RWPE1 (cell line): ENCODE measurements at places on chromosomes 7 and 10.

- DNase-seq: no peak
These were observed 29.1 kb downstream of the ZC3HC1 start for GRCh38 chr7:130022115-130022514.

DNA sequence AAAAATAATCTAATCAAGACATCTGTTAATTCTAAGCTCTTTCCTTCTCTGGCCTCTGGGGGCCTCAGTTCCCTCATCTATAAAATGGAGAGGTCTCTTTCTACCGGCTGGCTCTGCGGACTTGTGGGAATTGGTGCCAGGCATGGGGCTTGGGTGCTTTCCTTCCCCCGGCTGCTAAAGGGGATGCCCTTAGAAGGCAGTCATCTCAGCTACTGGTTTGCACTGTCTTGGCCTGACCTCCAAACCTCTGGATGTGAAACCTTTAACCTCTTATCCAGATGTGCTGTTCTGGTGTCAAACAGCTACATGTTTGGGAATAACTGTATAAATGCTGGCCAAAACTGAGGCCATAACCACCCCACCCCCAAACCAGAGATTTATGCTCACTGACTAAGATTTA, 320.0 kb downstream of the RPS24 start:
- DNase-seq: no peak

DNA sequence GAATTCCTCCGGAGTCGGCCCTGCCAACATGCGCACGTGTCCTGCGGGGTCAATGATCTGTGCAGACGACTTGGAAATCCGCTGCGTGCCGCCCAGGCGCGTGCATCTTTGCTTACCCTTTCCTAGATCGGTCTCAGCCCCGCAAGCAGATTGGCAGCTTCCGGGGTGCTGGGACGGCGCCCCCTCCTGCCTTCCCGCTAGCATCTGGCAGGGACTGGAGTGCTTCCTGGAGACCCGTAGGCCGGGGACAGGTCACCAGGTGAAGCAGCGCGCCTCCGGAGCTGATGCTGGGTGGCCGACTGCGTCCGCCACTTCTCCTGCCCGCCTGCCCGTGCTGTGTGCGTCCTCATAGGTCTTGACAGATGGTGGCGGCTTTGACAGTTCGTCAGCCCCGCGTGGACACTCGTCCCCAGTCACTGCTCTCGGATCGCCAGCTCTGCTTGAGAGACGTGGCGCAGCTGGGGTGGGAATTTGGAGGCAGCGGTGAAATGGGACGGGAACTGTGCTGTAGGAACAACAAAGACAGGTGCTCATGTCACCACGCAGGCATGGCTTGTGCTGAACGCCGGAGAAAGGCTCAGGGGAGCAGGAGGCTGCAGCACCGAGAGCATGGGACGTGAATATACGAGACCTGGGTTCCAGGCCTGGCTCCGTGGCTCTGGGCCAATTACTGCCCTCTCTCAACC, 21.9 kb upstream of the KCNK18 start:
- no peak for DNase-seq

GRCh38 chr10:81026591-81026990, 488.9 kb downstream of the SH2D4B start:
- no peak for DNase-seq

- DNase-seq: no peak
These were observed 563.3 kb upstream of the LRRTM3 start for GRCh38 chr10:66362522-66362921.

- no peak for DNase-seq
These were observed 34.2 kb downstream of the C10orf71 start for GRCh38 chr10:49333192-49333591.

DNA sequence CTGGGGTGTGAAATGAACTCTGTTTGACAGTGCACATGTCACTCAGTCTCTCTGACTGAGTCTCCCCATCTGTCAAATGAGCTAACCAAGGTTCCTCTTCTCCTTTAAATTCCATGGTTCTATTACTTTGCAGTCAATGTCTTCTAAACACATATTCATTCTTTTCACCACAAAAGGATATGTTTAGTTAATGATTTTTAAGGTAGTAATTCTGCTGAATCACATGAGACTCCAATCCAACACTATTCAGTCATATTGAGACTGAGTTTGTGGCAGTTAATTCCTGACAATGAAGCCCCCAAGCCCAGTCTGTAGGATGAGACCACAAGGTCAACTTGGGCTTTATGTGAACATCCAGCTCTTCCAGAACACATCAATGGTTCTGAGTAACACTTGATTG, 85.3 kb downstream of the CALN1 start:
- no peak for DNase-seq

DNA sequence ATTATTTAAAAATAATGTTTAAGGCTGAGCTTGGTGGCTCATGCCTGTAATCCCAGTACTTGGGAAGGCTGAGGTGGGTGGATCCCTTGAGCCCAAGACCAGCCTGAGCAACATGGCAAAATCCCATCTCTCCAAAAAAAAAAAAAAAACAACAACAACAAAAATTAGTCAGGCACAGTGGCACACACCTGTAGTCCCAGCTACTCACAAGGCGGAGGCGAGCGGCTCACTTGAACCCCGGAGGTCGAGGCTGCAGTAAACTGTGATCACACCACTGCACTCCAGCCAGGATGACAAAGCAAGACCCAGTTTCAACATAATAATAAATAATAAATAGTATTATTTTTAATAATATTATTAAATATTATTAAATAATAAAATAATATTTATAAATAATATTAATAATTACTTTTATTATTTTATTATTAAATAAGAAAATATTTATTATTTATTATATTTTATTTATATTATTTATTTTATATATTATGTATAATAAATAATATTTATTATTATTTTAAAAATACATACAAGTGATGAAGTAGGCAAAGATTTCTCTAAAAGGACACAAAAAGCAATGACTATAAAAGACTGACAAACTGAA, 8.4 kb upstream of the LRRC61 start:
- no peak for DNase-seq

DNA sequence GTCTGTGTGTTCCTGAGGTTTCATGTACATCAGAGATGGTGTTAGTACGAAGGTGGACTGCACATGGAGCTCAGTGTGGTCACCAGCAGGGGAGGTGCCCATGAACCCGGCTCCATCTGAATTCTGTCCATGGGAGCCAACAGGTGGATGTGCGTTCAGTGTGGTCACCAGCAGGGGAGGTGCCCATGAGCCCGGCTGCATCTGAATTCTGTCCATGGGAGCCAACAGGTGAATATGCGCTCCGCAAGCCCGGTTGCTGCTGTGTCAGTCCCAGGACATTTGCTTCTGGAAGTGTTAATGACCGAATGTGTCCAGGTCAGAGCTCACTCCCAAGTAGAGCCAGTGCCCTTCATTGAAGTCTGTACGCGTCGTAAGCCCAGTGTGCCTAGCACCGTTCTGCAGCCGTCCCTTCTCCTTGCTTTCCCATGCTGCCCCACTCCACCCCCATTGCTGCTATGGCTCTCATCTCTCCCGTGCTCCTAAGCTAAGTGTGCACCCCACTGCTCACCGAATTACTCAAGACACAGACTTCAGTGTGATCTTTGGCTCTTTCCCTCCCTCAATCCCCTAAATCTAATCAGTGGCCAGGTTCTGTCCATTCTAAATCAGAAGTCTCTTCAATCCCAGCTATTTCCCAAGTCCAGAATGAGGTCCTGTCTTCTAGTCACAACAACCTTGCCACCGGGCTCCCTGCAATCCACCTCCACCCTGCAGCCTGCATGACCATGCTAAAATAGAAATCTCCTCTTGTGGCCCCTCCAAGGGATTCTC, 352.4 kb downstream of the TCERG1L start:
- DNase-seq: no peak
